CD4-positive, alpha-beta T cell treated with Interleukin-21 for 1 hour (primary cell): ENCODE measurements at places on chromosomes 4 and X.

- DNase-seq = no peak
These were observed 37.2 kb upstream of the ANK2 start for GRCh38 chr4:113012122-113012725.

DNA sequence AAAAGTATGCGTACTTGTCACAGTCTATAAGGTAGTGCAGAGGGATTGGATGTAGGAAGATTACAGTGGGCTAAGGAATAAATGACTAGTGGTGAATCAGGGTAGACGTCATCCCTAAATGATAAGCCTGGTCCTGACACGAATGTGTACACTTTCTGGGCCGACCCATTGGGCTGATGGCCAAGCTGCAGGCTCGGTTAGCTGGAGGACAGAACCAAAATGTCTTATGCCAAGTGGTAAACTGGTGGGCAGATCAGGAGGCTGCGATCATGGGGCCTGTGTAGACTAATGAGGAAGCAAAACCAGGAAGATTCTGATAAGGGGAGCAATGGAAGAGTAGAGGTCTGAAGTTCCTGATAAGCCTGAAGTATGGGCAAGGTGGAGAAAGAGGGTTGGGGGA is 272.8 kb upstream of the GATB start:
- no peak for DNase-seq

- DNase-seq = no peak
These were observed 775 bp downstream of the KCTD8 start for GRCh38 chr4:44447563-44448504.

GRCh38 chr4:787561-787981 is 38.4 kb downstream of the CPLX1 start:
- no peak for DNase-seq

DNA sequence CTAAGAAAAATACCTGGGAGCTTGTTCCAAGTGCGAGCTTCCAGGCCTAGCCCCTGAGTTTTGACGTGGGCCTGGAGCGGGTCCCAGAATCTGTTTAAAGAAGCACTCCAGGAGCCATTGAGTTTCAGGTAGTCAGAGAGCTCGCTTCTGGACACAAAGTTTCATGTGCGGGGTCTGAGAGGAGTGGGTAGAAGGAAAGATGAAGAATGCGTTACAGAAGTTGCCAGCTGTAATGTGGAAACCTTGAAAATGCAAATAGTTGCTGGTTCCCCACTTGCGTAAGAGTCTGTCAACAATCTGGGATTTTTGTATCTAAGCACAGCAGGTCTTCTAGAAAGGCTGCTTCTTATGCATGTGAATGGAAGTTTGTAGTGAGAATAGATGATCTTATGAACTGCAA is 77.5 kb upstream of the CLCN4 start:
- DNase-seq = no peak

GRCh38 chr4:14994242-14994641 is 8.0 kb upstream of the CPEB2 start:
- no peak for DNase-seq

- no peak for DNase-seq
These were observed 7.5 kb downstream of the BCOR start for GRCh38 chrX:40090050-40090804.

GRCh38 chr4:123419885-123420755 is 23.5 kb downstream of the SPRY1 start:
- no peak for DNase-seq

- DNase-seq = no peak
These were observed 21.8 kb upstream of the GBA3 start for GRCh38 chr4:22670956-22671355.

- peak; percentile 37 for DNase-seq
These were observed 29.1 kb downstream of the TTC29 start for GRCh38 chr4:146916479-146917076.

DNA sequence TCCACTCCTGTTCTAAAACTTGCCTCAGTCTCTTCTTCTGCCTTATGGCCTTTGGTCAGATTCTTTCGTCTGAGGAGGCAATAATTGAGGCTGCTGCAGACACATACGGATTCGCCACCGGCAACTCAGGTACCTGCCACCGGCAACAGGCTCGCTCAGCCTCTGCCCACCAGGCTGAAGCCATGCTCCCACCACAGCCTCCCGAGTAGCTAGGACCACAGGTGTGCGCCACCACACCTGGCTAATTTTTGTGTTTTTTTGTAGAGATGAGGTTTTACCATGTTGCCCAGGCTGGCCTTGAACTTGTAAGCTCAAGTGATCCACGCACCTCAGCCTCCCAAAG is 26.6 kb downstream of the TNIP2 start:
- DNase-seq = no peak

DNA sequence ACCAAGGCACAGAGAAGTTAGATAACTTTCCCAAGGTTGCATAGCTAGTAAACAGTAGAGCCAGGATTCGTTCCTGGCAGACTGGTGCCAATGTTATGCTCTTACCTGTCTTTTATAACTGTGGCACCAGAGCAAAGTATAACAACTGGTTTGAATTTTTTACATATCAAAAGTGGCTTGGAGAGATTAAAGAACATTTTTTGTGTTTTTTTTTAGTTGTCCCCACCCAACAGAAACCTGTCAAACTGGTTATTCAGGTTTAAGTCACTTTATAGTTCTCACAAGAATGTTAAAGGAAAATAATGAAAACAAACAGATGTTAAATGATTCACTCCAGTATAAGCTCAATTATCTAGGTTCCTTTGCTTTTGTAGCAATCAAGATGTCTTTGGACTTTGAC is 15.6 kb upstream of the FAM47E start:
- no peak for DNase-seq

- no peak for DNase-seq
These were observed 20.1 kb downstream of the ADRA2C start for GRCh38 chr4:3786196-3786869.

DNA sequence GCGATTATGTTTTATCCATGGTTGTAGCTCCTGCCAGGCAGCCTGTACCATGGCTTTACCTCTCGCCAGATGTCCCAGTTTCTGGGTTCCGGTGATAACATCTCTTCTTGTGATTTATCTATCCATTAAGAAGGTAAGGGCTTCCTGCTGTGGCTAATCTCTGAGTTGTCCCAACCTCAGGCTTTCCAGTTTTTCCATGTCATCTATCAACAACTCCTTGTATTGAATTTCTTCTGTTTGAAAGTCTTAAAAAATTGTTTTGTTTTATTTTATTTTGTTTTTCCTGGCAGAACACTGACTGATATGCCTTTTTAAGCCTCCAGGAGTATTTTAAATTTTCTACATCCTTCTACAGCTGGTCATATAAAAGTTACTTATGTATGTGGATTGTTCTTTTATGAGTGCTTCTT is 241.9 kb downstream of the ANTXR2 start:
- DNase-seq = no peak

DNA sequence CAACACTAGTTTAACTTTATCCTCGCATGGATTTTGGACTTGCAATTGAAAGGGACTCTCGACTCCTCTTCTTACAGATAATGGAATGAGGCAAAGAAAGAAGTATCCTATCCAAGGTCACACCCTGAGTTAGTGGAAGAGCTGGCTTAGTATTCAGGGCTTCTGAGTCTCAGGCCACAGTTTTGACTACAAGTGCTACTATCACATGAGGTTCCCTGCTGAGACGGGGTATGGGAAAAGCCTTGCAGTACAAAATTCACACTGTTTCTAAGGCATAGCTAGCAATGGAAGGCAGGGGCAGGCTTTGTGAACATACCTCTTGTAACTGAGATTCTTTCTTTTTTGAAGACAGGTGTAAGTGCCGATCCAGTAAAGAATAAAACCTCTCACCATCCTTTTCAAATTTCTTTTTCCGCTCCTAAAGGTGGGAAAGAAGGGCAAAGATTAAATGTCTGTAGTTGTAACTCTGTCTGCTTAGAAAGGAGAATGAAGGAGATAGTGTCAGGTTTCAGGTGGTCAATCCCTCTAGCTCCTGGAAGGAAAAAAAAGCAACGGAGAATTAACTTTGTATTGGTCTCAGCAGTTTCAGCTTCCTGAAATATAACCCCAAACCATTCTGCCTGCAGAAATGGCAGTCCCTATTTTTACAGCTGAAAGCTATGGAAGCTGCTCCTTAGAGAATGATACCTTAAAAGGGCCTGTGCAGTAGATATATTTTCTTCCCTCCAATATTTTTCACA is 199.0 kb downstream of the OPHN1 start:
- DNase-seq = no peak

DNA sequence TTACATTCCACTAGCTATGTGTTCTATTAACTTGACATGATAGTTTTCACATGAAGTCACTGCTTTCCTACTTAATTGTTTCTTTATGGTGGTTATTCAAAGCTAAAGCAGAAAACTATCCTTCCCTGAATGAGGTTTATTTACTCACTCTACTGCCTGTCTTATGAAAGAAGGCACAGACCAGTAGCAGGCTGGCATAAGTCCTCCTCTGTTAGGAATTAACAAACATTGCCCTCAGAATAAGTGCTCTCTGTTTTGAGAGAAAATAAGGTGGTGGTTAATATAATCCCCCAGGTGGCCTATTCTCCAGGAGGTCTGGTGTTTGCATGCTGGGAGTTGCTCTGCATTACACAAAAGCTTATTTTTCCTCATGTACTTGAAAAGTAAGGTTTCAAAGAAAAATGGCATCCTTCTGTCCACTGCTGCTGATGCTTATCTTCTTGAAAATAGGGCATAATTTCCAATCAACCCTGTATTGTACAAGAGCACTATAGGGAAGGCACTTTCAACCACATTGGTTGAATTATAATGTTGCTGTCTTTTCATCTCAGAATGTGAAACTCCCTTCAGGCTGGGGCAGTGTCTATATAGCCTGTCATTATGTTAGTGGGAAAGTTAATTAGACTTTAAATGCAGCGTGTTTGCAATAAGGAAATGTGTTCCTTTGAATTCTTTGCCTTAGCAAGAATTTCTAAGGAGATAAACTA is 119.7 kb upstream of the TBC1D9 start:
- no peak for DNase-seq

DNA sequence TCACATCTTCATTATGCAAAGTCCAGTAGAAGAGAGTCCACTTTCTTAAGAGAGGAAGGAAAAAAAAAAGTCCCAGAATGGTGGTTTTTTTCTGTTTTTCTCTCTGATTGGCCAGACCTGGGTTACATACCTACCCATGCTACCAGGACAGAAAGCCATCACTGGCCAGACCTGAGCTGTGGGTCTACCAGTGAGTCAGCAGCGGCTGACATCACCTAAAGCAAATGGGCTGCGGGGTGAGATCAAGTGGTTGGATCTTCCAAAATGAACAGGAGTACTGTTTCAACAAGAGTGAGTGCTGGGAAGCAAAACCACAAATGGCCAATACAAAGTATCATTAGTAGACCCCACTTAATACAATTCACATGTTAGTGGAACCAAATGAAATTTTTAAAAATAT is 1.6 kb upstream of the NDST3 start:
- no peak for DNase-seq

DNA sequence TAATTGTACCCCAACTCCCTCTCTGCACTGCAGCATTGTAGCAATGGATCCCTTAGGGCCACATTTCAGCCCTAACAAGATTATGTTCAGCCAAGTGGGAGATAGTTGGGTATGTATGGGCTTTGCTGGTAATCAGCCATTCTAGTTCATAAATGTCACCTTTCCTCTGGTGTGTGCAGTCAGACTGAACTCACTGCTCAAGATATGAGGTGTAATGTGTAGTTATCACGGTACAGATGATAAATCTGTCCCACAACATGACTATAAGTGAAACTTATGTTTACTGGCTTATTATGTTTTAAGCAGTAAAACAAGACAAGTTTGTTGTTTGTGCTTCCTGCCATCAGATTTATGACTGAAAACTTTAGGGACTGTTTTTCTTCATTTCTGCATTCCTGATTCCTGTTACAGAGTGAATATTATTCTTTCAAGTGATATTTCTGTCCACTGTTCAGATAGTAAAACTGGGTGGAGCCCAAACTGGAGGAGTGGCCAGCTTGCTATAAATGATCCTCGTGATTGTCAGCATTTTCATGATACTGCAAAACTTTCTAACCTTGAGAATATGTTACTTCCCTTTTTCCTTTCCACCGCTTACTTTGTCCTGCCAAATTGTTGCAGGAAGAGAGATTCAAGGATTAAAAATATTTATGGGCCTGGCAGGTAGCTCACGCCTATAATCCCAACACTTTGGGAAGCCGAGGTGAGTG is 44.9 kb downstream of the ANAPC4 start:
- DNase-seq = no peak

- DNase-seq = no peak
These were observed 2595.9 kb downstream of the PCDH7 start for GRCh38 chr4:33316033-33316432.

GRCh38 chr4:73308286-73308685 is 49.7 kb upstream of the ANKRD17 start:
- DNase-seq = no peak

DNA sequence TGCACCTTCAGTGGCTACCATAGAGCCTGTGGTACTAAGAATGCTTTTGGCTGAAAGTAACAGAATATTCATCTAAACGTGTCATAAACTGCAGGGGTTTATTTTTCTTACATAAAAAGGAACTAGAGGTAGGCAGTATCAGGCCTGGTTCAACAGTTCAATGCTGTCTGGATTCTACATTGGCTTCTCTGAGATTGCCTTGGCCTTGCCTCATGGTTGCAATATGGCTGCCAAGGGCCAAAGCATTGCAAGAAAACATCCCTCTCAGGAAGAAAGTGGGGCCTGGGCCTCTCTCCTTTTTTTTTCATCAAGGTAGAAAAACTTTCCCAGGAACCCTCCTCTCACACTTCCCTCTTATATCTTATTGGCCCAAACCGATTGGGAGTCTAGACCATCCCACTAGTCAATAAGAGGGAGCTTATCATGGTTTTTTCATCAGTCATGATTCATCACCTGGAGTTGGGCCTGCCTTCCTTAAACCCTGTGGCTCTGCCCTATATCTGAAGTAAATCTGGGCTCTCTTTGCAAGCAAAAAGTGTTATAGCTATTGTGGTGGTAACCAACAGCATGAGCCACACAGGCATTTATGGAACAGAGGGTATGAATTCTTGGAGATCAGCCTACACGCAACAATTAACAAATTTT is 1.8 kb upstream of the DOCK11 start:
- DNase-seq = no peak

GRCh38 chr4:41221850-41222645 is 7.7 kb upstream of the APBB2 start:
- DNase-seq = no peak

- DNase-seq = peak; percentile 54
These were observed 36.3 kb downstream of the SULT1E1 start for GRCh38 chr4:69823481-69824186.

DNA sequence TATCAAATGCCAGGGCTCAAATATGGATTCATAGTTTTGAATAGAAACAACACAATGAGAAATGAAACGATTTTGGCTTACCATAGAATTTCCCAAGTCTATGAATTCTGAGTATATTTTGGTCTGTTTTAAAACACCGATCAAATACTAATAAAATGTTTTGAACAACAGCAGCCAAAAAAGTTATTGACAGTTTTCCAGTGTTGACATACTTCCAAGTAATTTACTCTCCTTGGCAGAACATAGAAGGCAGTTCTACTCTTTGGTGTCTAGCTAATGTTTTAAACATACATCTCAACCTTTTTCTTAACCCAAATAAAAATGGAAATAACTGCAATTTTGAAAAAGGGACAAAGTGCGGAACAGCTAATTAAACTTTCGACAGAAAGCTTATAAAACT is 1419.8 kb downstream of the ADGRL3 start:
- no peak for DNase-seq
